ENCODE measurements at places on chromosomes 5 and 9.

GRCh38 chr5:3004361-3005080 lies 253.0 kb upstream of the IRX2 start:
- DNase-seq, result no peak

DNA sequence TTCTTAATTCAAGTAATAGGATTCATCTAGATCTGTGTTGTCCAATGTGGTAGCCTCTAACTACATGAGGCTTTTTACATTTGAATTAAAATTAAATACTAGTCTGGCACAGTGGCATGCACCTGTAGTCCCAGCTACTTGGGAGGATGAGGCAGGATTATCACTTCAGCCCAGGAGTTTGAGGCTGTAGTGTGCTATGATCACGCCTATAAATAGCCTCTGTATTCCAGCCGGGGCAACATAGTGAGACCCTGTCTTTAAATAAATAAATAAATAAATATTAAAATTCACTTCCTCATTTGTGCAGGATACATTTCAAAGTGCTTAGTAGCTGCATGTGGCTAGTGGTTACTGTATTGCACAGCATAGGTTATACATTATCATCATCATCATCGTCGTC lies 91.8 kb downstream of the UBE2R2 start:
- no peak for DNase-seq

DNA sequence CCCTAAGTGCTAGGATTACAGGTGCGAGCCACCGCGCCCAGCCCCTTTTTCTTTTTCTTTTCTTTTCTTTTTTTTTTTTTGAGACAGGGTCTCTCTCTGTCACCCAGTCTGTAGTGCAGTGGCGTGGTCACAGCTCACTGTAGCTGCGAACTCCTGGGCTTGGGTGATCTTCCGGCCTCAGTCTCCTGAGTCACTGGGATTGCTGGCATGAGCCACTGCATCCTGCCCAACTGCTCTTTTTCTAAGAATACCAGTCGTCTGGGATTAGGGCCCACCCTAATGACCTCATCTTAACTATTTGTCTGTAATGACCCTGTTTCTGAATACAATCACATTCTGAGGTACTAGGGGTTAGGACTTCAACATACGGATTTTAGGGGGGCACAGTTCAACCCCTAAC lies 34.1 kb upstream of the NANS start:
- DNase-seq, result no peak

- no peak for DNase-seq
These were observed 773.4 kb downstream of the BRINP1 start for GRCh38 chr9:118595719-118596305.

GRCh38 chr9:125608489-125609224 lies 98.4 kb downstream of the MAPKAP1 start:
- DNase-seq, result no peak

- DNase-seq, result no peak
These were observed 48.7 kb downstream of the RICTOR start for GRCh38 chr5:39025456-39025855.
